Peyer's patch (tissue), 4 donors: ENCODE measurements at places on chromosomes 1 and 21.

DNA sequence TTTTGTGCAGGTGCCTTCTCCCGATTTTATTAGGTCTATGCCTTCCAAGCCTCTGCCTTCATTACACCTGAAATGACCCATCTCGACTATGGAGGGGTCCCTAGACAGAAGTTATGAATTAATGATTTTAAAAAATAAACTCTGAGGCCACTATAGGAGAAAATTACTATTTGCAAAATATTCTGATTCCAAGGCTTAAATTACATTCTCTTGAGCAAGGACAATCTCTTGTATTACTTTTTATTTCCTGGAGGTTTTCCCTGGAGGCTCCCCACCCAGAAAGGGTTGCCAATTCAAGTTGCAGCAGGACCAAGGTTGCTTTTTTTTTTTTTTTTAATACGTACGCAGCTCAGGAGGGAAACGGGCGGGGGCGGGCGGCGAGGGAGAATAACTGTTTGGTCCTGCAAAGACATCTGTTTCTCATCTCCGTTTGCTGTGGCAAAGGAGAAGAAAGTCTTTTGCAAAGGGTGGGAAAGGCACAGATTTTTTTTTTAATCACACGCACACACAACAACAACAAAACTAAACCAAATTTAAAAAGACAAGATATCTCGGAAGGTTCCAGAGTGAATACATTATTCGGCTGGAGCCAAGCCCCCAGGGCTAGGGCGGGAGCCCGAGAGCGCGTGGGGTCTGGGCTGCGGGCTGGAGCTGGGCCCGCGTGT is 618 bp upstream of the SERTAD4 start:
- DNase-seq = no peak

DNA sequence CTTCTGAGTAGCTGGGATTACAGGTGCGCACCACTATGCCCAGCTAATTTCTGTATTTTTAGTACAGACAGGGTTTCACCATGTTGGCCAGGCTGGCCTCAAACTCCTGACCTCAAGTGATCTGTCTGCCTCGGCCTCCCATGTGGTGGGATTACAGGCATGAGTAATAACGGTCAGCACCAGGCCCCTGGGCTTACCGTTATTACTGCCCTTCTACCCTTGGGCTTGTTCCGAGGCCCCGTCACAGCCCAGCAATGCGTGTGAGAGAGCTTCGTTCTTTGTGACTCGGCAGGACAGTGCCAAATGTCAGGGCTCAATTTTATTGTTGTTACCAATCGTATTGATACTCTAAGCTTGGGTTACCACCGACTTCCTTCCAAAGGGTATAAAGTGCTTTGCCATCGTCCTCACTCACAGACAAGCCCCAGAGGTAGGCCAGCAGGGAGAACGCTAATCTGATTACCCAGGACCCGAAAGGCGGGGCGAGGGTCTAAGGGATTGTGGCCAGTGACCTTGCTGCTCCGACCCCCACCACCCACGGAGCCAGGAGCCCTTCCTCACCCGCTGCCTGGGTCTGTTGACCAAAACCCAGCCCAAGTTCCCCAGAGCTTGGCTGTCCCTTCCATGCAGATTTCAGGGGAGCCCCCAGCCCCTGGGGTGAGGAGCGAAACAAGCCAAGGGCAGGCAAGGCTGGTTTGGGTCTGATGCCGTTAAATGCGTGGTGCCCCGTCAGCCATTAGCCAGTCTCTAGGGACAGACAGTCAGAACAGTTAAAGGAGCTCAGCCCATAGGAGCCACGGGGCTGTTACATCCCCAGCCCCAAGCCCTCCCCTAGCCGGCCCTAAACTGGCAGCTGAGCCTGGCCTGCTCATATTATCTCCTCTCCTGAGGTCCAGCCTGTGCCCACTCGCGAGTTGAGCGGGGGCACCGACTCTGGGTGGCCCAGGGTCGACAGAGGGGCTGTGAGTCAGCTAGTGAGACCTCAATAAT is 54.9 kb upstream of the CASZ1 start:
- no peak for DNase-seq

DNA sequence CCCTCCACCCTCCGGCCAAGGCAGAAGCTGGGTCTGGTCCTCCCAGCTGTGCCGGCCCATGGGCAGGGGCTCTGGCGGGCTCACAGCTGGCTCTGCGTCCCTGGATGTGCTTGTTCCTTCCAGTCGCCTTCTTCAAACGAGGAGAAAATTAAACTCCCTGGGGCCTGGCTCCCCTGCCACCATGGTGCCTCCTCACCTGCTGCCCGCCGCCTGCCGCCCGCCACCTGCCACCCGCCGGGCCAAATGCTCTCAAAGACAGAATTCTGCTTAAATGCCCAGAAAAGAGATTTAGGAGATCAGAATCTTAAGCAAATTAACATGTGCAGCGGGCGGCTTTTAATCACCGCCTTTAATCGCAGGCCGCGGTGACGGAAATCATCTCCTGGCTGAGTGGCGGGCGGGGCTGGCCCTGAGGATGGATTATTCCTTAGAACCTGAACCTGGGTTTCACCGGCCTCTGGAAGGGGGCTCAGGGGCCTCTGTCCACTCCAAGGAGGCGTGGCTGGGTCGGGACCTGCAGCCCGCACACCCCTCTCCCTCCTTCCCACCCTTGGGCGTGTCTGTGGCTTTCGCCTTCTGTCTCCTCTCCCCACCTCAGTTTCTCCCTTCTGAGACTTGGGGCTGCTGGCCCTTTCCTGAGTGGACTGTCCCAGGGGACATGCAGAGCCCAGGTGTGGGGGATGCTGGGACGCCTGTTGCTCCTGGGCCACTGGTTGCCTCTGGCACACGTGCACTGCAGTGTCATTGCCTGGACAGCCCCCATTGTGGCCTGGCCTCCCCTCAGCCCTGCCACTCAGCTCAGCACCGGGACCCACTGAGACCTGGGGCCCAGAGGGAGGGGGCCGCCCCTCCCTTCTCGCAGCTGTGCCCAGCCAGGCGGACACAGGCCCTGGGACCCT is 10.5 kb upstream of the PLCH2 start:
- DNase-seq = no peak

DNA sequence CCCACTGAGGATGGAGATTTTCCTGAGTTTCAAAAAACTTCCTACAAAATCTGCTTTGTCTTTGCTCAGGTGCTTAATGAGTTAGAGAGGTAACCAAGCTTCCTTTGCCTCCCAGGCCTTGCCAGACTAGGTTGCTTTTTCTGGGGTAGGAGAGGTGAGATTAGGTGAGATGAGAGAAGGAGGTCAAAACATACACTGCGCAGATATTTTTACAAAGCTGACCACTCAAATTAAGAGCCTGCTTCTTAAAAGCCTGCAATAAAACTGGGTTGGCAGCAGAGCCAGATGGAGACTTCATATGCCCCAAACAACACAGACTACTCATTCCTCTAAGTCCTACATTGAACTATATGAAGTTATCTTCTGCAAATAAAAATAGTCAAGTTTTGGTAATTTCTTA is 352.5 kb downstream of the NUF2 start:
- no peak for DNase-seq

GRCh38 chr1:1920608-1921458 is 1.8 kb upstream of the TMEM52 start:
- DNase-seq = no peak

DNA sequence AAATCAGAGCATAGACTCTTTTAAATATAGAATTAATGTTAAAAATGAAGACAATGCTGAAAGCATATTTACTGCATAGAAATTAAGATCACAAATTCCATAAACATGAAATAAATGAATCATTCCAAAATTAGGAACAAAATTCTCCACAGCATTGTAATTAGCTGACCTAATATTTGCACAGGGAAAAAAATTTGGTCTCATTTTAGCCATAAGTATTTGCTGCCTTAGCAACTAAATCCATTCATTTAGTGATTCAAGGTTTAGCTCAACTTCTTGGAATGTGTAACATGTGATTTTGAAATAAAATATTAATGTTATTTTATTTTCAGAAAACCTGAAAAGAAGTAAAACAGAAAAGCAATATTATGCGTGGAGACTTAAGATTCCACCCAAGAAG is 25.5 kb downstream of the ADAMTS5 start:
- no peak for DNase-seq

GRCh38 chr1:179175011-179175841 is 54.3 kb downstream of the ABL2 start:
- no peak for DNase-seq

- DNase-seq = no peak
Measured at GRCh38 chr1:14321422-14321821, 277.1 kb upstream of the KAZN start.
